NCI-H2081 (cell line): ENCODE measurements at places on chromosomes 12 and 14.
A peak's percentile ranks its signal among the peaks of the same experiment; 100 is the strongest.

DNA sequence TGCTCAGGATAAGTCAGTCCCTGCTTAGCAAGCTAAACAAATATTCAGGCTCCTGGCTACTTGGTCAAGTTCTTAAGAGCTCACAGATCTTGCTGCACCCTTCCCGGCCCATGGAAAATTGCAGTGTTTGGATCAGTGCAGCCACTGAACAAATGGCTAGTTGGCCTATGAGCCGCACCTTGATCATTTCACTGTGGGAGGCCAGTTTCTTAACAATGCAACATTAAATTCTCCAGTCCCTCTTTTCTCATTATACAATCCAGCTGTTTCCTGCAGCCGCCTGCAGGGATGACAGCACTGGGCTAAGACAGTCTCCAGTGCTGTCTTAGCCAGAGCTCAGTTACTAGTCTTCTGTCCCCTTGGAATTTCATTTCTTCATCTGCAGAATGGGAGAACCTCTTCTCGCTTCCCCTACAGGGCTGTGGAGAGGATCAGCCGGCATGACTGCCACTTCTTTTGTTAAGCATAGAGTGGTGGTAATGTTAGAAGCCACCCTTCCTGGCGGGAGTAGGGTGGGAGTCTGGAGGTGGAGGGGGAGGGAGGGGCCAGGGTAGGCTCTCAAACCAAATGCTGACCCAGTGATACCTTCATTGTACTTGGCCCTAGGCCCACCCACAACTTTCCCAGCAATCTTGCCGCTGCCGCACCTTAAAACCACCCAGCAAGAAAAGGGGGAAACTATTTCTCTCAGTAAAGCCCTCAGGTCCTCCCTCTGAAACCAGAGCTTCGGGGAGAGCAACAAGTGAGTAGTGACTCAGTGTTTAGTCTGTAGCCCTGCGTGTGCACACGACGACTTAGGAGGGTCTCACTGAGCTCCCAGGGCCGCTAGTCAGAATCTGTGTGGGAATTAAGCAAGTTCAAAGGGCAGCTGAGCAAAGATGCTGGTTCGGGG lies 145.7 kb downstream of the NUAK1 start:
- no peak for DNase-seq

- DNase-seq: peak; percentile 54
These were observed 949.9 kb downstream of the LRFN5 start for GRCh38 chr14:42556551-42556950.

DNA sequence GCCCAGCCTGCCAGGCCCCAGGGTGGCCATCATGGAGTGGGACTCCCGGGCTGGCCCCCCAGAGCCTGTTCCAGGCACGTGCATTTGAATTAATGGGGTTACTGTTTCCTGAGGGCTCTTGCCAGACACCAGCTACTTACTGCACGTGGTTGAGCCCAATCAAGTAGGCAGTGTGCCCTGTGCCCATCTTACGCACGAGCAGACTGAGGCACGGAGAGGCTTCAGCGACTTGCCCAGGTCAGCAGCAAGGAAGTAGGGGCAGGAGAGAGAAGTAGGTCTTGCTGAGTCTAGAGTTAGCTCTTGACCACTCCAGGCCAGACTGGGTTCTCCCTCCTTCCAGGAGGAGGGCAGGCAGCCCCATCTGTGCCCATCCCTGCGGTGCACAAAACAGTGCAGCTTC lies 67.7 kb downstream of the DIO3 start:
- DNase-seq: no peak

DNA sequence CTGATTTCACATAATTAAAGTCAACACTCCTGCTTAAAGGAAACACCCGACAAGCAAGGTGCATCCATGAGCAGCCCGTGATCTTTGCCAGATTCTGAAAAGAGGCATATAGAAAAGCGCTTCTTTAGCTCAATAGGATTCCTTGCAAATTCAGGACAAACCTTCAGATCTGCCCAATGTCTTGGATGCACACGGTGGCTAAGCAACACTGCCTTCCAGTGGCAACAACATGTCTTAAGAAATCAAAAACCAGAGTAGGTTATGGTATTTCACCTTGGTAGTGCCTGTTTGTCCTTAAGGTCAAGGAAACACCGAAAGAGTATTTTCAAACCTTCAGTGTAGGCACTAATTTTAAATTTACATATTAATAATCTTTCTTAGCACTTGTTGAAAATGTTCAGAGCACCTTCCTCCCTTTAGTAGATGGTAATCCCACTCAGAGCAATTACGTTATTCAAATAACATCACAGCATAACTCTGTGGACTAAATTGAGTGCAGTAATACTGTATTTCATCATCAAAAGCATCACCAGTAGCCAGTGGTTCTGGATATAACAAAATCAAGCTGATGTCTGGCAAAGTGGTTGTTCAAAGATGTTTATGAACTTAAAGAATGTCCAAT lies 58.0 kb upstream of the CDKN3 start:
- DNase-seq: no peak

DNA sequence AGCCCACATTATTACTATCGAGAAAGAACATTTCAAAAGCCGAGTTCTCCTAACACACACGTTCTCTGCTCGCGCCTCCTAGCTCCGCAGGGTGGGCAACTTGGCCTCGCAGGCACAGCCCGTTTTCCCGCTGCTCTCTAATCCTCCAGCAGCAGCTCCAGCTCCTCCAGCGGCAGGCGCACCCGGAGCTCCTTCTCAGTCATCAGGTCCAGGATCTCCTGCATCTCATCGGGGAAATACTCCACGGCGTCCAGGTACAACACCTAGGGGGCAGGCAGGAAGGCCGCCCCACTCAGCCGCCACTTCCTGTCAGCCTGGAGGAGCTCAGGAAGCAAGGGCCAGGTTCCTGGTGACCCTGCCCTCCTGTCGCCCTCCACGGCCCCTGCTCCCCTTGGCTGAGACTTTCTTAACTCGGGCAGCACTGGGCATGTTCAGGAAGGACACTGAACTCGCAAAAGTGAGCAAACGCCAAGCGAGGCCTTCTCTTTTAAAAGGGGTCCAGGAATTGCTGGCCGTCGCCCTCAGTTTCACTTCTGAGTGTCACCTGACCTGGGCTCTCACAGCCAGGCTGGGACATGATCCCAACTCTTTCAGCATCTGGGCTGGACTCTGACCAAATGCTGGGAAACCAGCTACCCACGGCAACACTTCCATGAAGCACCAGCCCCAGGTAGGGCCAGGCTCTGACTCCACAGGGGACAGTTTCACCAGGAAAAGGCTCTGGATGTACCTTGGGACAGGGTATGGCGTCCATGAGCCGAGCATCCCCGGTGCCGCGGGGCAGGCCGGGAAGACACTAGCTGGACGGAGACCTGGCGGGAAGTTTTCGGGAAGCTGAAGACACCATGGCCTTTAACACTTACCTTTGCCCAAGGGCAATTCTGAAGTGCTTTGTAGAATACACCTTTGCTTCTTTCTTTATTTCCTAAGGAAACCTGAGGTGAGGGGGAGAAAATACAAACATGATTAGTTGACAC lies 22.1 kb downstream of the PSMC1 start:
- DNase-seq: no peak

GRCh38 chr14:33206981-33207380 lies 268.3 kb downstream of the NPAS3 start:
- no peak for DNase-seq

GRCh38 chr12:131063413-131063812 lies 109.7 kb downstream of the ADGRD1 start:
- DNase-seq: no peak

DNA sequence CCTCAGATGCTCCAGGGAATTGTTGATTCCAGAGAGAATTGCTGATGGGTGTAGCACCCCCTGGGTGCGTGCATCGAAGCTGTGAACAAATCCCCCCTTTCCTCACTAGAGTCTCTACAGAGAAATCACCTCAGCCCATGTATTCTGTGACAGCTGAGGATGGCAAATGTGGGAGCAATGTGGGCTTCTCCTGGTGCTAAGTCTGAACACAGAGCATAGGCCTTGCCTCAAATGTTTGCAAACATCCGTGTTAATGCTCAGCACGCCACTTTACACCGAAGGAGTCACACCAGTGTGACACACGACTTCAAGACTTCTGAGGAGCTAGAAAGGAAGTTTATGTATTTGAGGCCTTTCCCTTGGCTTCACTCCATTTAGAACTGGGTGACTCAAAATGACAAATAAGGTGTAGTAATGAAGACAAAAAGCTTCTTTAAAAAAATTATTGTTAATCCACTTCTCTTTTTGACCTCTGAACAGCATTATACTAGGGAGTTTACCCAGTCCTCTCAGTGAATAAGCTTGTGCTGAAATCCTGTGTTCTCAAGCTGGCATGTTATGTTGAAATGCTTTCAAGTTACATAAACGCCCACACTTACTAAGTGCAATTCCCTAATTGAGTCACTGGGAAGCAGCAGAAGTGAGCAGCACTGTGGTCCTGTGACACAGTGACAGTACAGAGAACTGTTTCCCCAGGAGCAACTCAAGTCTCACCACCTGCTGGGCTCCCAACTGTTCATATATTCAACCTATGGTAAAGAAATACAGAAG lies 92.9 kb downstream of the FAR2 start:
- no peak for DNase-seq

DNA sequence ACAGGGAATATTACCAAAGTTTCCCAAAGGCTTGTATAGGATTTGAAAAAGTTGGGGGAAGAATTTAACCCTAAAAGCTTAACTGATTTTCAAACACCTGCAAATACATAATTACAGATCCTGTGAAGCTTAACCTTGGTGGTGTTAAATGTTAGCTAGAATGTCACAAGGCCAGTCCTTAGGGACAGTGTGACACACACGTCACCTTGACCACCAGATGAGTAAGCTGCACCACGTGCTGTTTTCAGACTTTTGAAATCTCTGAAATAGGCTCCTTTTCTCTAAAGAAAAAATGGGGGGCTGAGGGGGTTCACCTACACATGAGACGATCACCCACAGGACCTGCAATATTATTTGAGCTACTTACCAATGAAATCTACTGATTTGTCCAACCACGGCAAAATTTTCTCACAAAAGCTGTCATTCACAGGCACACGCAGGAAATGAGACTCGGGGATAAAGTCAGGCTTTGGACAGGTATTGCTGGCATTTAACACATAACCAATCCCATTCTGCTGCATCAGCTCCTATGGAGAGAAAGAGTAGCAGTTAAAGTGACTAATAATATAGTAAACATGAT lies 75.9 kb downstream of the DUSP16 start:
- DNase-seq: no peak

GRCh38 chr14:24681056-24681455 lies 47.1 kb upstream of the GZMB start:
- no peak for DNase-seq

GRCh38 chr12:85156569-85156968 lies 120.4 kb downstream of the LRRIQ1 start:
- no peak for DNase-seq

DNA sequence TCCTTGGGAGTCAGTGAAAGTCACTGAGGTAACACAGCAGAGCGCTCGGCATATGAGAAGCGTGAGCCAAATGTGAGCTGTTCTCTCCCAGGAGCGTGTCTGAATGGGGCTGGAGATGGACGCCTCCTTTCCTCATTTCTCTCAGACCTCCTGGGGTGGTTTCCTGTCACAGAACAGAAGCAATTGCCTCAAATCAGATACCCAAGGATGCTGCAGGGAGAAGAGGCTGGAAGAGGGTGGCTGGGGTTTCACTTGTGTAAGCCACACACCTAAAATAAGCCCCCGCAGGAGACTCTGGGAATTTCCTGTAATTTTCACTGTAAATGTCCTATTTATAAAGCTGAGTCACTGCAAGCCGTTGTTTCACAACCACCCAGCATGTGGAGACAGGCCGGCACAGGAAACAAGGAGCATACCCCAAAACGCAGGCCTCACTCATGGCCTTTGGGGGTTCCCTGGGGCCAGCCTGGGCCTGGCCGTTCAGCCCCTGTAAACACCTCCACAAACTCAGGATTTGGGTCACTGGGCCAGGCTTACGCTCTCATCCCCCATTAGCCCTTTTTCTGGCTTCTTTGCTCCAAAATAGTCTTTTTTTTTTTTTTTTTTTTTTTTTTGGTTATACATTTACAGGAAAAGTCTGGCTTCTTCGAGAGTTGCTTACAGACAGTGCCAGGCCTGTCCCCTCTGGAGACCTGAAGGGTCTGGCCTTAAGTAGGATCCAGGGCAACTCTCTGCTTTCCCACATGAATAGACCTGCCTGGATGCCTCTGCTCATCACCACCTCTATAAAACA lies 55.3 kb downstream of the VCPKMT start:
- DNase-seq: peak; percentile 41

DNA sequence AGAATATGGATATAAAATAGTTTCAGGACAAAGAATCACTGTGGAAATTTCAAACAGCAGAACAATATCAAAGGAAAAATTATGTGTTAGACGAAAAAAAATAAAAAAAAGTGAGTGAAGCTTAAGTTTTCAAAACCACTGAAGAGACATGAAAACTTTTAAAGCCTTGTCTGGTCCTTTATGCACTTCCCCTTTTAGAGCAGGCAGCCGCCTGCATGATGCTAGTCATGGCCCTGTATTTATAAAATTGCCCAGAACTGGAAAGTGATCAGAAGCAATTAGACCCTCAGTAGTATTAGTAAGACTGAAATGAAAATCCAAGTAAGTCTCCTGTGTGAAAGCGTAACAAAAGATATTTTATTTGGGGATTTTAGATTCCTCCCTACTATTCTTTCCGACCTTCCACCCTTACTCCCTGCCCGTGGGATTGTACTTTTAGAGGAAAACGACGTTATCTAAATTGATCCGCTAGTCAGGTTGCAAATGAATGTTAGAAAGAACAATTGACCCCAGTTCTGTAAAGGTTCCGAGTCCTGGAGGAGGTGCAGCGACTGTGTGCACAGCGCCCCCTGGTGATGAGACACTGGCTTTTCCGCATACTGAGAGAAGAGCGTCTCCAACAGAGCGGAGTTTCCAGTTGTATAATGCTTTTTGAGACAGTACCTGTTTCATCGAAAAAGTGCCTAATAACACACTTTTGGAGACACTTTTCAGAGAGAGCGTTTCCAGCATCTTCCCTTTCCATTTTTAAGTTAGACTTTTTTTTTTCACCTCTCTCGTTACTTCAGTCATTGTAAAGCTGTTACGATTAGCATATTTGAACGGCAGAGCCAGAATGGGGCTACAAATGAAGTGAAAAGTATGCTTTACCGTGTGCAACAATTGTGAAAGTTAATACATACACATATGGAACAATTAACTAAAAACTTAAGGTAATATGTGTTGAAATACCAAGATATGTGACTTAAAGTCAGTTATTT lies 12.4 kb downstream of the MGST1 start:
- DNase-seq: peak; percentile 62

- DNase-seq: no peak
These were observed 144.5 kb upstream of the DYRK2 start for GRCh38 chr12:67504026-67504425.
